ENCODE measurements at places on chromosomes 7 and 10. TPM values are rescaled to one million over a fixed set of nuclear protein-coding genes. Genes with fewer than 3 reads are reported as not detected.

- H3K36me3 ChIP-seq: no peaks in the 10 kb centered on the region
- no peaks in the 10 kb centered on the region for H3K4me1 ChIP-seq
- no peak overlapping the region for H3K4me3 ChIP-seq
- no peak overlapping the region for H3K27ac ChIP-seq
- no peaks in the 10 kb centered on the region for H3K27me3 ChIP-seq
These were observed 10.8 kb downstream of the COL1A2 start for GRCh38 chr7:94405506-94405905.

DNA sequence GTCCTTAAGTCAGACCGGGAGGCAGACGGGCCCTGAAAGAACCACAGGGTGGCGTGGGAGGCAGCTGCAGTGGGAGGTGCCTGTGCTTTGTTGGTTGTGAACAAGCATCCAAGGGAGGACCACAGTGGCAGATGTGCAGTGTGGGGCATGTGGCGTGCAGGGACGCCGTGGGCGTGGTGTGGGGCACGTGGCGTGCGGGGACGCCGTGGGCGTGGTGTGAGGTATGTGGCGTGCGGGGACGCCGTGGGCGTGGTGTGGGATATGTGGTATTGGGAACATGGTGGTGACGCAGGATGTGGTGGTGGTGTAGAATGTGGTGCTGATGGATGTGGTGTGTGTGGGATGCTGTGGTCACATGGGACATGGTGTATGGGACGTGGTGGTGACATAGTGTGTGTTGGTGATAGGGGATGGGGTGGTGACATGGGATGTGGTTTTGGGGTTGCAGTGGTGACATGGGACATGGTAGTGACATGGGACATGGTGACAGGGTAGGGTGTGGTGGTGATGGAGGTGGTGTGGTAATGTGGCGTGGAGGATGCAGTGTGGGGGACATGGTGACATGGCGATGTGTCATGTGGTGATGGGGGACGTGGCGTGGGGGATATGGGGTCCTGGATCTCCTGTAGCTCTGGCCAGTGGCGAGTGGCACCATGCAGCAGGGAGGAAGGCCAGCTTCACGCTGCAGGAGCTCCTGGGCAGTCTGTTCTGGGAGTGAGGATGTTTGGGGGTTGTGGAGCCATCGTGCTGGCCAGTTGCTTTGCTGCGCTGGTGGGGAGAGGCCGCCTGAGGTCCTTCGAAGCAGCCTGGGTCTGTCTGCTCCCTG is 78.8 kb downstream of the INPP5A start:
- H3K4me3 ChIP-seq: no peak overlapping the region
- H3K36me3 ChIP-seq: peaks cover 8% of the 10 kb centered on the region
- no peak for DNase-seq
- H3K27me3 ChIP-seq: no peaks in the 10 kb centered on the region

DNA sequence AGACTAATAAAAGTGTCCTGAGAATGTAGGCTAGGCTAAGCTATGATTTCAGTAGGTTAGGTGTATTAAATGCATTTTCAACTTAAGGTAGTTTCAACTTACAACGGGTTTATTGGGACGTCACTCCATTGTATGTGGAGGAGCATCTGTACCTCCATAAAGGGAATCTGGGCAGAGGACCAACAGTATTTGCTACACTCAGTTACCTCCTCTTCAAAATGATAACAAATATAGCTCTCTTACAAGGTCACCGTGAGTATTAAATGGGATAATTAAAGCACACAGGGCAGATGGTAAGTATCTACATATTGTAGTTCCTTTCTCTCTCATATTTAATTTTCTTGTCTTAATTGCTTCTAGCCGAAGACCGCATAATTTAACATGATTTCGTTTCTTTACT is 59.0 kb upstream of the FGL2 start:
- DNase-seq: no peak
- H3K4me1 ChIP-seq: no peaks in the 10 kb centered on the region
- H3K36me3 ChIP-seq: no peaks in the 10 kb centered on the region

DNA sequence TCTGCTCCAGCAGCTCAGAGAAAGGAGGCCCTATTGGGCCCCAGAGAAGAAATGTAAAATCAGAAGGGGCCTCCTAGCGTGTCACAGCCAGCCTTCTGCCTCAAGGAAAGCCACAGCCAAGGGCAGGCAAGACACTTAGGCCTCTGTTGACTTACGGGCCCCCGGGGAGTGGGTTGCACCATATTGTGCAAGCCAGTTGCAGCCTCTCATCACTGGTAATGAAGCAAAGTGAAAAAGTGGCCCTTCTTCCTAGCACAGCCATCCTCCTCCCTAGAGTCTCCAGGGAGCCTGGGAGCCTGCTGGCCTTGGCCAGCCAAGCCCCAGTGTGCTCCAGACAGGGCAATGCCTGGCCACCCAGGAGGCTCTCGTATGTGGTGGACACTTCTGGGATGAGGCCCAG is 56.2 kb upstream of the GDF10 start:
- H3K27me3 ChIP-seq: peaks cover 2% of the 10 kb centered on the region
- no peak overlapping the region for H3K4me3 ChIP-seq
- H3K36me3 ChIP-seq: no peaks in the 10 kb centered on the region
- H3K27ac ChIP-seq: no peak overlapping the region

The CHAT gene
- polyA plus RNA-seq: not detected

DNA sequence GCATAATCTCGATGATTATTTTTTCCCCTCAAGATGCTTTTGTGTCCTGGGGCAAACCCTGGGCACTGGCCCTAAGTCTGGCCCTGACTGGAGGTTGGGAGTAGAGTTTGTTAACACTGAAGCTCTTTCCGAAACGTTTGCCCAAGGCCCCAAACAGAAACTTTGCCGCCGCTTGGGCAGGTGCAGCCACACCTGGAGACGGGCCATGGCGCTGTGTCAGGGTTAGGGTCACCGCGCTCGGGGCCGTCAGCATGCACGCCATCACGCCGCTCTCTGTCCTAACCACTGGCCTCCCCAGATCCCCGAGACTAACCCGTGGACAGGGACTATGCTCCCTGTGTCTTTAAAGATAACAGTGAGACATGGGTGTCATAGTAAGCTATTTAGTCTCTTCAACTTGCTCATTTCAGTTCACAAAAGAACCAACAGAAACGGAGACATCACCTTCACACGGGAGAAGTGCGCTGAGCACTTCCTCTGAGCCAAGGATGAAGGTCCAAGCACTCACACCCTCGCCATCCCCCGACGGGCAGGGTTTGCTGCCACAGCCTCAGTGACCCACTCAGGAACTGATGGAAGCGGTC is 85.3 kb upstream of the DIP2C start:
- H3K36me3 ChIP-seq: no peaks in the 10 kb centered on the region
- no peaks in the 10 kb centered on the region for H3K4me1 ChIP-seq
- DNase-seq: no peak
- no peak overlapping the region for H3K27ac ChIP-seq
- no peaks in the 10 kb centered on the region for H3K27me3 ChIP-seq

DNA sequence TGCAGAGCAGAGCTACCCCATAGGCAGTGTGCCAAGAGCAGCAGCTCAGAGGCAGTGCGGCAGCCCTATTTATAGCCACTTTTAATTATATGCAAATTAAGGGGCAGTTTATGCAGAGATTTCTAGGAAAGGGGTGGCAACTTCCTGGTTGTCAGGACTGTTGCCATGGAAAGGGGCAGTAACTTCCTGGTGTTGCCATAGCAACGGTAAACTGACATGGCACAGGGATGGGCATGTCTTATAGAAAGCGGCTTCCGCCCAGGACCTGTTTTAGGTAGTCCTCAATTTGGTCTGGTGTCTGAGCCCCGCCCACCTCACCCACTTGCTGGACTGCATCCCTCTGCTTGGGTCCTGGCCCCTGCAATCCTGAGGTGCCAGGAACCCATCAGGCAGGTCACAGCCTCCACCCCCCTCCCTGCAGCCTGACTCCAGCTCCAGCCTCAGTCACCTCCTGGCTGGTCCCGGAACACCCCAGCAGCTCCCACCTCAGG is 115.8 kb downstream of the TMEM130 start:
- no peak overlapping the region for H3K4me3 ChIP-seq
- no peak for DNase-seq
- no peaks in the 10 kb centered on the region for H3K36me3 ChIP-seq
- no peaks in the 10 kb centered on the region for H3K4me1 ChIP-seq
- peaks cover 6% of the 10 kb centered on the region for H3K27me3 ChIP-seq
